ENCODE measurements at places on chromosomes 16 and 17. TPM values are rescaled to one million over a fixed set of nuclear protein-coding genes. Genes with fewer than 3 reads are reported as not detected.

KRTAP1-3 gene
- total RNA-seq, result not detected

DHRS7C gene
- not detected for total RNA-seq

RNF112 gene
- total RNA-seq, result 1.0 TPM

SLC25A11 gene
- total RNA-seq, result 53.0 TPM

PLD6 gene
- 2.1 TPM for total RNA-seq

CTRB1 gene
- not detected for total RNA-seq

KRTAP2-3 gene
- 0.15 TPM for total RNA-seq

KIF1C gene
- 76.2 TPM for total RNA-seq

RNF222 gene
- 0.04 TPM for total RNA-seq

SOX8 gene
- not detected for total RNA-seq
